ENCODE measurements at places on chromosomes 1 and 21.

GRCh38 chr1:153774780-153775457, at the start of gene SLC27A3:
TSS of gene SLC27A3 (plus strand) at chr1:153775407. CDS start at chr1:153775498, 91 bp downstream.
- peak; percentile 75 for DNase-seq

DNA sequence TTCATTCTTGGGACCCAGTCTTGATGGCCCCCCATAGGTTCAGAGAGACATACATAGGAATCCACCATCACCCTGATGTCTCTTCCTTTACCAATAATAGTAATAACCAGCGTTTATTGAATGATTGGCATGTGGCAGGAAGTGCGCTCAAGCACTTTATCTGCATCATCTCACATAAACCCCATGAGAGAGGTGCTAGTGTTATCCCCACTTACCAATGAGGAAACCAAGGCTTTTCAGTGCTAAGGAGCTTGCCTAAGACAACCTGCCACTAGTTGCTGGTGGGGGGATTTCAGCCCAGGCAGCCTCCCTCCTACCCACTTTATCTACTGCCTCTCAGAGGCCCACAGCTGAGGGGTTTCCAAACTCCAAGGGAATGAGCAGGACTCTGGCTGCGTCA, 7.7 kb downstream of the LGR6 start:
- no peak for DNase-seq

DNA sequence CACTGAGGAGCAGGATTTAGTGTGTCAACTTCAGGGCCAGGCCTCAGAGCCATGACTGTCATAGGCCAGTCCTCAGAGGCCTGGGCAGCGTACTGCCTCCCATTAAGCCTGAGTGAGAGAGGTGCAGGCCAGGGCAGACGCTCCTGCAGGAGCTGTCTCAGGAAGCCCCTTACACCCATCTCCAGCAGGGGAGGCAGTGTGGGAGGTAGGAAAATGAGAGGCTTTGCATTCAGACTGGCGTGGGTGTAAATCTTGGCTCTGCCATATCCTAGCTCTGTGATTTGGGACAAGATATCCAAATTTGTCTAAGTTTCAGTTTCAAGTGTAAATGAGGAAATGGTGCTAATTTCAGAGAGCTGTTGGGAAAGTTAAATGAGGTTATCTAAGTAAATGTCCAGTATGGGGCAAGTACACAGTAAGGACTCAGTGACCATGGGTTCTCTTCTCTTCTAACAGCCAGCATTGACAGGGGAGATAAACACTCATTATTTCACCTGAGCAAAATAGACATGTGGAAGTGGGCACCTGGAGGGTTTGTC, 184.1 kb downstream of the ZSCAN20 start:
- DNase-seq, result peak; percentile 58

DNA sequence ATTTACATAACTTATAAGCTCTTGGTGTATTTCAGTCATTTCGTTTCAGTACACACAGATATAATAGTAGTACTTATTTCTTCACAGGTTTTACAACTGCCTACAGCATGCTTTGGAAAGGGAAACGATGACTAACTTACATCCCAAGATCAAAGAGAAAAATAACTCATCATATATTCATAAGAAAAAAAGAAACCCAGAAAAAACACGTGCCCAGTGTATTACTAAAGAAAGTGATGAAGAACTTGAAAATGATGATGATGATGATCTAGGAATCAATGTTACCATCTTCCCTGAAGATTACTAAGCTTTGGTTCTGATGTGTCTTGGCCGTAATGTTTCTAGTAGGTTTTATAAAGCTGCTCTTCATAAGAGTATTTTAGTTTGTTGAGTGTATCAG, 30.9 kb downstream of the TYW3 start:
- no peak for DNase-seq
